Naive thymus-derived CD8-positive, alpha-beta T cell (primary cell): ENCODE measurements at places on chromosomes 4 and X.

- peaks cover 3% of the 10 kb centered on the region for H3K36me3 ChIP-seq
- no peaks in the 10 kb centered on the region for H3K4me1 ChIP-seq
- no peak overlapping the region for H3K4me3 ChIP-seq
- H3K27me3 ChIP-seq: peaks cover 2% of the 10 kb centered on the region
These were observed 113.2 kb upstream of the ZNF827 start for GRCh38 chr4:146051728-146052391.

GRCh38 chrX:13103188-13103913 lies 58.9 kb upstream of the FAM9C start:
- DNase-seq: no peak
- H3K4me3 ChIP-seq: no peak overlapping the region
- no peak overlapping the region for H3K27ac ChIP-seq
- no peaks in the 10 kb centered on the region for H3K27me3 ChIP-seq
- peaks cover 36% of the 10 kb centered on the region for H3K4me1 ChIP-seq

- no peaks in the 10 kb centered on the region for H3K4me1 ChIP-seq
- H3K4me3 ChIP-seq: no peak overlapping the region
- H3K27ac ChIP-seq: no peak overlapping the region
These were observed 223.5 kb downstream of the APBB2 start for GRCh38 chr4:40990899-40991265.

DNA sequence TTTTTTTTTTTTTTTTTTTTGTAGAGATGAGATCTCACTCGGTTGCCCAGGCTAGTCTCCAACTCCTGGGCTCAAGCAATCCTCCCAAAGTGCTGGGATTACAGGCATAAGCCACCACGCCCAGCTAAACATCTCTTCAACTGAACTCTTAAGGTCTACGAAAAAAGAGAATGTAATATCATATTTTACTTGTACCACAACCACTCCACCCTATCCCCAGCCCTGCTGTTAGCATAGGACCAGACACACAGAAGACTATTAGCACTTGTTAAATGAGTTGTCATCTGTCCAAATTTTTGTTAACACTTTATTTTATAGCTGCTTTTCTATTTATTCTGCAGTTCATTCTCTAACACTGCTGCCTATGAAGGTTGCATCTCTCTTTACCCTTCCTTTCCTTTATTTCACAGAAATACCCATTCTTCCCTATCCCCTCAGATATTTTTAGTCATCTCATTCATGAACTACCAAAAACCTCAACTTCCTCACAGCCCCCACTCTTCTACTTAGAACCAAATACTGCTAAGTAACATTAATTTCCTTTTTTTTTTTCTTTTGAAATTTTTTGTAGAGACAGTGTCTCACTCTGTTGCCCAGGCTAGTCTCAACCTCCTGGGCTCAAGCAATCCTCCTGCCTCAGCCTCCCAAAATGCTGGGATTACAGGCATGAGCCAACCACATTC lies 10.1 kb downstream of the SNX12 start:
- H3K4me3 ChIP-seq: no peak overlapping the region
- peaks cover 59% of the 10 kb centered on the region for H3K36me3 ChIP-seq
- no peaks in the 10 kb centered on the region for H3K27me3 ChIP-seq
- H3K4me1 ChIP-seq: peaks cover 5% of the 10 kb centered on the region
- H3K27ac ChIP-seq: no peak overlapping the region

GRCh38 chr4:169243825-169244609 lies 26.7 kb downstream of the SH3RF1 start:
- DNase-seq: no peak
- no peak overlapping the region for H3K27ac ChIP-seq
- H3K4me3 ChIP-seq: no peak overlapping the region
